Hepatocyte (in vitro differentiated cells): ENCODE measurements at places on chromosomes 5 and 9. TPM values are rescaled to one million over a fixed set of nuclear protein-coding genes. Genes with fewer than 3 reads are reported as not detected.

CSF2 gene
- not detected in 2 replicates for polyA plus RNA-seq

INSL6 gene
- polyA plus RNA-seq = 0.41 and 0.52 TPM in 2 replicates

MUSK gene
- 0.60 TPM in 1 of 2 replicates, not detected in the other for polyA plus RNA-seq

PCDHB4 gene
- polyA plus RNA-seq = 0.29 and 0.94 TPM in 2 replicates

LECT2 gene
- 6.3 and 12.3 TPM in 2 replicates for polyA plus RNA-seq

DNA sequence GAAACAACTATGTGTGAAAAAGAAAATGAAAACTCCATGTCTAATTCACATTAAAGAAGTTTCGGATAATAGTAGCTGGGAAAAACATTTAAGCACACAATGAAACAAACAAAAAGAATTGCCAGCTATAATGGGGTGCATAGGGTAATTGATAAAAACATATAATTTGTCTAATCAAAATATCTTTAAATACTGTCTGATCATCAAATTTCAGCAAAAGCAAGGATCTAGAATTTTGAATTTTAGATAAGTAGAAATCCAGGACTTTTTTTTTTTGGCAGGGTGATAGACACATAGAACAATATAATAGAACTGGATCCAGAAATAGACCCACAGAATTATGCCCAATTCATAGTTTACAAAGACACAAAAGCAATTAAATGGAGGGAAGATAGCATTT, 585.0 kb downstream of the TAF11L14 start:
- DNase-seq = no peak

DNA sequence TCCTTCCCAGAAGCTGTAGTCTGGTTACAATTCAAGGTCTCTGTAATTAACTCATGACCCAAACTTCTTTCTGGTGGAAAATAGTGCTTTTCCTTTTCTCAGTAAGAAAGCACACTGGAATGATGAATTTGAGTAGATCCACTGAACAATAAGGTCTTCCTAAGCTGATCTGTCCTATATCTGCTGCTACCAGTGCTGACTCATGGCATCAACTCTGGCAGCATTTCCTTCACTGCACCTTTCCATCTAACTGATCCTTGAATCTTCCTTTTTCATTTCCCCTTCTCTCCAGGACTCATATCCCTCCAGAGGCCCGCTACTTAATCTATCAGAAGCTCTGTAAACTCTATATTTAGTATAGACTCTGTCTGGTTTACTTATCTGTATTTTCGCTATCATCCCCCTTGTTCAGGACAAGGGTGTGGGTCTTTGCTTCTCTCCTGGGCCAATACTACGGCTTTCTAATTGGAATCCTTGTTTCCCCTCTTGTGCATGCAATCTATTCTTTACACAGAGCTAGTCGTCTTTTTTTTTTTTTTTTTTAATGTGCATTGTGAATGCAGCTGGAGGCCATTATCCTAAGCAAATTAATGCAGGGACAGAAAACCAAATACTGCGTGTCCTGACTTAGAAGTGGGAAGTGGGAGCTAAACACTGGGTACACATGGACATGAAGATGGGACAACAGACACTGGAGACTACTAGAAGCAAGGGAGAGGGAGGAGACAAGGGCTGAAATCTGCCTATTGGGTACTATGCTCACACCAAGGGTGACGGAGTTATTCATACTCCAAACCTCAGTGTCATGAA, 192.2 kb upstream of the RPS23 start:
- DNase-seq = no peak

- peak; percentile 87 for DNase-seq
These were observed 21.5 kb downstream of the BTF3 start for GRCh38 chr5:73519531-73520283.

- DNase-seq = peak; percentile 8
These were observed 117.6 kb downstream of the PIP5K1B start for GRCh38 chr9:68822596-68823165.

- DNase-seq = no peak
These were observed 448.4 kb upstream of the ZNF608 start for GRCh38 chr5:125194883-125195282.

DNA sequence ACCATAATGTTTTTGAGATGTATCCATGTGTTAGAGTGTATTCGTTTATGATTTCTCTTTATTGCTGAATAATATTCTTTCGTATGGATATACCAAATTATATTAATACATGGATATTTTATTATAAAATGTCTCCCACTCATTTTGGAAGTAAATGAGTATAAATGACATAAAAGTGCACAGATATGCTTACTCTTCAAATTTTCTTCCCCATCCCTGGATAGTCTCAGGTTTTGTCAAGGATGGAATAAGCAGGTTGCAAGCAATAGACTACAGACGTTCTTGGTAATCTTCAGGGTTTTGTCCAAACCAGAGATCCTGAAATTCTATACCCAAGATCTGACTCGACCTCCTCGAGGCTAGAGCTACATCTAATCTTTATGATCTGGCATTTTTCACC, 50.7 kb downstream of the NIPAL4 start:
- no peak for DNase-seq

DNA sequence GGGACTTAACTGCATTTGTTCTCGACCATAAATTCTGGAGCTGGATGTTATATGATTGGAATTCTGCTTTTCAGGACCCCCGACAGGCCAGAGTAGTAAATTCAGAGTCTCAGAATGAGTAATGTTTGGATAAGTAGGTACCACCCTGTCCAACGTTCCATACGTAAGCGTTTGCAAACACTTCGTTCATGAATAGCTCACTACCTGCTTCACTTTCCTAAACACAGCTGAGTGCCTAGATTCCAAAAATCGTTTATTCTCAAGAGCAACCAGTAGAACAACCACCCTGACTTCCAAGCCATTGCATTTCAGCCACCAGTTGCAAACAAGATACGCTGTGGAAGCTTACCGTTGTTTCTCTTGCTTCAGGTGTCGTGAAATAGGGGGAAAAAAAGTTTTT, 101.3 kb upstream of the DMRT1 start:
- no peak for DNase-seq

DNA sequence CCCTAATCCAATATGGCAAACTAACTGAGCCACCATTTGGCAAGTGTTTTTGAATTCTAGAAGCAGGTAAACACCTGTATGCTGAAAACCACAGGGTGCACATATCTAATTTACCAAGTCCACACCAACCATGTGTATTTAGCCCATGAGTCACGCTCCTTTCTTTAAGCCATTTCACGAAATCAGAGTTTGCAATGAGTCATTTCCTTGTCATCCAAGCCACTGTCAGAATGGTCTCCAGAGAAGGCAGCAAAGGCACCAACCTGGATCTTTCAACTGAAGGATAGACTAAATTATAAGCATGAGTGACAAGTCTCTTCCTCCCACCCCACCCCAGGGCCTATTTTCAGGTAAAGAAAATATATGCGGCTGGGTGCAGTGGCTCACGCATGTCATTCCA, 110.0 kb downstream of the PAX5 start:
- peak; percentile 70 for DNase-seq

DNA sequence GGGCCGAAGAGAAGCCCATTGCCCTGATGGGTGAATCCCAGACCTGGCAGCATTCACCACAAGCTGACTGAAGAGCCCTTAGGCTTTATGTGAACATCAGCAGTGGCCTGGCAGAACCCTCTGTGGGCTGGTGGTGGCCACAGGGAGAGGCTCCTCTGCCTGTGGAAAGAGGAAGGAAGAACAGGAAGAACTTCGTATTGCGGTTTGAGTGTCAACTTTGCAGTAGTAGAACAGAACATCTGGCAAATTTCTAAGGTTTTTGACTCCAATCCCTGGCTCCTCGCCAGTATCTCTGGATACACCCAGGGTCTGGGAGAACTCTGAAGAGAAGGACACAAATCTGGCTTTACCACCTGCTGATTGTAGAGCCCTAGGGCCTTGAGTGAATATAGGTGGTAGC, 356.4 kb upstream of the GRAMD2B start:
- no peak for DNase-seq

DNA sequence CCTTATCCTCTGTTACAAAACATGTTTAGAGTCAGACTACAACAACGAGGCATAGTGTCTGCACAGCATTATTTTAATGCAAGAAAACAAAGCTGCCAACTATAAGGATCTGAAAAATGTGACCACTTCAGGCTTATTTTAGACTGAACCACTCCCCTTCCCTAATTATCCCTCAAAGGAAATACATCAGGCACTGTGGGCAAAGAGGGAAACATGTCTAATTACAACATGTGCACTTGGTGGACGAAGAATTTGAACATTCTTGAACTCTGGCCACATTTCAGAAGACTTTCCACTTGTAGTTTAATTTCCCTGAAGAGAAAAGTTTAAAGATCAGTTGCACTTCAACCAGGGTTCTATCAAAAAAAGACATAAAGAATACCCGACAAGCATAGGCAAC, 3.8 kb downstream of the MTMR12 start:
- no peak for DNase-seq

DNA sequence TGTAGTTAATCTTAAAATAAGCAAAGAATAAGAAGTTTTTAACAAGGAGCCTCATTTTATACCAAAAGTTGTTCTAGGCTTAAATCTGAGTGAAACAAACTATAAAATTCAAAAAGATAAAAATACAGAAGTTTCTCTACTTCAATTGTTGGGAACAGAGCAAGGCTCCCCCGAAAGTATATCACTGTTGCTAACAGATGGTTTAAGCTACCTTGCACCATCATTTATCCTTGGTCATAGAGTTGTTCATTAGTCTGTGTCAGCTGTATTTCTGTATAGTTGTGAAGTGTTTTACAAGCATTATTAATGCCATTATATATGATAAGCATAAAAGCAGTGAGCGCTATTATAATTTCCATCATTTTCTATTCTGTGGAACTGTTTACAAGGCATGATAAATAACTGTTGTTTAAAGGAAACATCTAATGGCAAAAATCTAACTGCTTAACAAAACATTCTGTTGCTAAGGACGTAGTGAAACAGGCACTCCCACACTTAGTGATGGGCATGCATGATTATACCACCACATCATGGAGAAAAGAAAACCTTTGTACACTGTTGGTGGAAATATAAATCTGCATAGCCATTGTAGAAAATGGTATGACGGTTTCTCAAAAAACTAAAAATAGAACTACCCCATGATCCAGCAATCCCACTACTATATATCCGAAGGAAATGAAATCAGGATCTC, 23.3 kb upstream of the ACO1 start:
- DNase-seq = no peak
